ENCODE measurements at places on chromosomes 3 and 15.

GRCh38 chr3:32383136-32383711 is 8.4 kb upstream of the CMTM7 start:
- DNase-seq: no peak

DNA sequence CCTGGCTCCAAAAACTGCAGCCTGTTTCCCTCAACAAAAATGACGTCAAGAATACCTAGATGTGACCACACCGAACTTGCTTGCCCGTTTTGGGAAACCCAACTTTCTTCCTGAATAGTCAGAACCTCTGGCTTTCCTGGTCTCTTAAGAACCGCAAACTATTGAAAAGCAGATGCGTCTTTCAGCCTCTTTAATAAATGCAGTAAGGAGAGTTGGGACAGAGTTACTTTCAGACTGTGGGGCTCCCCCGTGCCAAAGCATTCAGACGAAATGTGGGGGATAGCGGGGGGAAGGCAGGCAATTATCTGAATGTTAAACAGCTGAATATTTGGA is 1.2 kb upstream of the PROK2 start:
- DNase-seq: no peak

DNA sequence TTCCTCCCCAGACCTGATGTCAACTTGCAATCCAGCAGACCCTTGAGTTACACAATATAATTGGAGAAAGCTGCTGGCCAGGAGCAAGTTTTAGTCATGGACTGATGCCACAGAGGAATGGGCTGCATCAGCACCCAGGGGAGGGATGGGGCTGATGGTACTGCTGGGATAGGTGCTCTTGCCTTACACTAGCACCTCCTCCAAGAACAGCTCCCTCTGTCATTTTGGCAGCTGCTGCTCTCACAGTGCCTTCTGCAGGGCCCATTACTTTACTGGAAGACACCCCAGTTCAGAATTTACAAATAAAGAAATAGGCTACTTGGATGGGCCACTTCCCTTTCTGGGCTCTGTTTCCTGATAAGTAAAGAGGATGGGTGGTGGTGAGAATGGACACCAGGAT is 85.3 kb upstream of the RORA start:
- DNase-seq: no peak

DNA sequence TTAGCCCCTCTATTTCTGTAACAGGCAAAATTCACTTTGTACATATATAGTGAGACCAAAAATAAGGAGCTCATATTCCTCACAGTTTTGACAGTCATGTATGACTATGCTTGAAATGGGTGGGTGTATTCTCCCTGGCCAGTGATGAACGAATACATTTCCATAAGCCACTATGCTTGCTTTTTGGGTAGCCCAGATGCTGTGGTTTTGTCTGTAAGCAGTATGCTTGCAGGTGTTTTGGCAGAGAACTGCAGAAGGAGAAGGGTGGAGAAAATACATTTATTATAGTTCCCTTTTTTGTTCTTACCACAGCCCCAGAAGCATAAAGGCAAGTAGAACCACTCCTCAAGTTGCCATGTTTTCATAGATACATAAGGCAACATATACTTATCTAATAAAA is 131.2 kb downstream of the RBMS3 start:
- no peak for DNase-seq

DNA sequence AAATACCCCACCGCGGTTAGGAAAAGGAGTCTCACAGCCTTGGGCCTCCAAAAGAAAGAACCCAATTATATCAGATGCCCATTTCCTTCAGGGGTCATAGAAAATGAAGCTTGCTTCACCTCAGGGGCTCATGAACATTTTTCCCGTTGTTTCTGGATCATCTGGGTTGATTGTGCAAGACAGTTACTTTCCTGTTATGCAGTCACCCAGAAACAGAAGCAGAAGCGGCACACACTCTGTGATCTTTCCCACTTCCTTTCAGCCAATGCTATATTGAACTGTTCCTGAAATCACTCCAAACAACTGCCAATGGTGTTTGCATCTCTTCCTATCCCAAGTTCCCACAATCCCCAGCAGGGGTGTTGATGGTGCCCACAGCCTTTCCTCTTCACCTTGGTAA is 295.6 kb upstream of the RASGRP1 start:
- DNase-seq: no peak

DNA sequence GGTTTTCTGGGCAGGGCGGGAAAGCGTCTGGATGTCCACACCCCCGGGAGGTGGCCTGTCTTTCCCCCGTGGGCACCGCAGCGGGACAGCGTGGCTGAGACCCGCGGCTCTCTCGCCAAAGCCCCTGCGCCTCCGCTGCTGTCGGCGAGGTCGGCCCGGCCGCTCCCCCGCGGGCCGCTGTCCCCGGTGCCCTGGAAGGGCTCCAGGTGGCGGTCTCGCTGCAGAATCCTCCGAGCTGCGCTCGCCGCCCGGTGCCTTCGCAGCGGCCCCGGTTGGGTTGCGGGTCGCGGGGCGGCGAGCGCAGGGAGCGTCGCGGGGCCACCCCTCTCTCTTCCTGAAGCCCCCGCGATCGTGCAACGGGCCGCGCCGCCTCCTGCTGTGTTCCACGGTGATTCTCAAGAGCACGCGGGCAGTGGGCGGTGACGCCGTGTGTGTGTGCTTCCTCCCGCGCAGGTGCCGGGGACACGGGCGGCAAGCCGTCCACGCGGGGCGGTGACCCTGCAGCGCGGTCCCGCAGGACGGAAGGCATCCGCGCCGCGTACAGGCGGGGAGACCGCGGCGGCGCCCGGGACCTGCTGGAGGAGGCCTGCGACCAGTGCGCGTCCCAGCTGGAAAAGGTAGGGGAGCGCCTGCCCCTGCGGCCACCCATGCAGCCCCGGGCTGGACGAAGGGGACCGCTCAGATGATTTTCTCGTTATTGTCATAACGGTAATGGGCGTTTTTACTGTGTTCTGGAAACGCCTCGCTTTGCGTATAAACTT is 54.4 kb downstream of the LRRK1 start:
- no peak for DNase-seq

DNA sequence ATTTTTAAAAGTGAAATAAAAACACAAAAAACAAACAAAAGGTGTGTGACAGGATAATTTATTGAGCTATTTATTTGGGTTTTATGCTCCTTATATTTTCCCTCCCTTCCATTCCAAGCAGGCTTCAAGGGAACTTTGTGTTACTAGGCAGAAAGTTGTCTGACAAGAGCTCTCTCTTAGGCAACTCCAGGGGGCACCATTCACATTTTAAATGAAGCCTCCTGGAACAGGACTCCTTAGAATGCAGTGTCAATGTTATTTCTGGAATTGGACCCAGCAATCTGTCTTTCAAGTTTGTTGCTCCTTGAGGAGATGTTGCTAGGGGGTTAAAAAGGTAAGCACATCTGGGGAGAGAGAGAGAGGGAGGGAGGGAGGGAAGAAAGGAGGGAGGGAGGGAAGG is 5.4 kb upstream of the RFX7 start:
- DNase-seq: no peak

DNA sequence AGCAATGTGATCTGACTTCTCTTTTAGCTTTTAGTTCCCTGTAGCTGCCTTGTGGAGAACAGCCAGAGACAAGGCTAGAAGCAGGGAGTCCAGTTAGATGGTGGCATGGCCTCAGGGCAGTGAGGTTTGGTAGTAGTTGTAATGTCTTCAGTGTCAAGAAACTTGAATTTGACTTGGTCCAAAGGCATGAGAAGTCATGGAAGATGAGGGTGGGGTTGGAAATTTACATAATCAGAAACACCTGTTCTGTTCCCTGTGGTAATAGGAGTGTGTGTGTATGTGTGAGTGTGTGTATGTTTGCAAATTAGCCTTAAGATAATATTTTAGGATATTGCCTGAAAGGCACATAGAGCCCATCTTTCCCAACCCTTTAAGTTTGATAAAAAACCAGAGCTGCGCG is 55.2 kb upstream of the GCNT3 start:
- no peak for DNase-seq

All from stimulated activated CD4-positive, alpha-beta T cell treated with anti-CD3 and anti-CD28 coated beads, Interleukin-1b, Interleukin-23, amount 100 ng/mL, for 24 hours (primary cell).